ENCODE measurements at places on chromosomes 7 and 10.

- H3K27ac ChIP-seq: no peak overlapping the region
- H3K4me1 ChIP-seq: peaks cover 14% of the 10 kb centered on the region
- no peak overlapping the region for H3K4me3 ChIP-seq
- no peaks in the 10 kb centered on the region for H3K36me3 ChIP-seq
- no peaks in the 10 kb centered on the region for H3K27me3 ChIP-seq
- no peak for DNase-seq
Observed at GRCh38 chr10:91883549-91884444, 25.5 kb downstream of the FGFBP3 start.

DNA sequence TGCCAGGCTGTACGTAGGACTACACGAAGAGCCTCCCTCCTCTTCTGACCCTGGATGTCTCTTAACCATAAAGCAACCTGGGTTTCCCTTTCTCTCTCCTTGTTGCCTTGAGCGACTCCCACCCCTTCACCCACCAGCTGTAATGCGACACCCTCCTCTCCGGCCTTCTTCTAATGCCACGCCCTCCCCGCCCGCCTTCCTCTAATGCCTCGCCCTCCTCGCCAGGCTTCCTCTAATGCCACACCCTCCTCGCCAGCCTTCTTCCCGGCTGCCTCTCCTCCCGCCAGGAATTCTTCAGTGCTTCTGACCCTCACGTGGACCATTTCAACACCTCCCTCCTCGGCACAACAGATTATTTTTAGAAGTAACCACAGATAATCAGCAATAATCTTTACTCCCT, 348.5 kb upstream of the SHH start:
- H3K27ac ChIP-seq: no peak overlapping the region
- DNase-seq: no peak
- peaks cover 25% of the 10 kb centered on the region for H3K27me3 ChIP-seq
- no peak overlapping the region for H3K4me3 ChIP-seq

GRCh38 chr10:30988831-30989435, 42.7 kb downstream of the ZNF438 start:
- DNase-seq: no peak
- H3K27ac ChIP-seq: no peak overlapping the region
- no peak overlapping the region for H3K4me3 ChIP-seq
- no peaks in the 10 kb centered on the region for H3K36me3 ChIP-seq

- H3K36me3 ChIP-seq: no peaks in the 10 kb centered on the region
- H3K27ac ChIP-seq: no peak overlapping the region
Observed at GRCh38 chr10:5023177-5023805, 19.6 kb upstream of the AKR1C2 start.

DNA sequence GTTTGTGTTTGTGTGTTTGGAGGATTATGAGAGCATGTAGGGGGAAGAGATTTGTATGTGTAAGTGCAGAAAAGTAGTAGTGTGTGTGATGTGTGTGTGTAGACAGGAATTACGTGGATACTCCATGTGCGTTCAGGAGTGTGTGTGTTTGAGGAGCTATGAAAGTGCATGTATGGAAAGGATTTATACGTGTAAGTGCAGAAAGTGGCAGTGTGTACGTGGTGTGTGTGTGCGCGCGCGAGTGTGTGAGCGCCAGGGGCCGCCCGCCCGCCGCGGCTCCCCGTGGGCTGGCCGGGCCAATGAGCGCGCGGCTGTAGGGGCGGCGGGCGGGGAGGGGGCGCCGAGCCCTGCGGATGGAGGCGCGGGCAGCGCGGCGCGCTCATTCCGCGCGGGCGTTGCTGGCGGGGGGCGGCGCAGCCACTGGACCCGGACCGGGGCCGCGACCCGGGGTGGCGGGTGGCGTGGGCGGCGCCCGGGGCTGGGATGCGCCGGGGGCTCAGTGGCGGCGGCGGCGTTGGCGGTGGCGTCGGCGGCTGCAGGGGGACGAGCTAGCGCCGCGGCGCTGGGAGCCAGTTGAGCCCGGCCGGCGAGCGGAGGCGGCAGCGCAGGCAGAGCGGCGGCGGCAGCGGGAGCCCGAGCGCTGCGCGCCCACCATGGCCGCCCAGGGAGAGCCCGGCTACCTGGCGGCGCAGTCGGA, at the start of gene BICC1:
TSS of gene BICC1 (plus strand) at position 382 of the 697 bp plus-strand sequence. CDS start at position 654, 272 bp downstream.
- no peaks in the 10 kb centered on the region for H3K27me3 ChIP-seq
- peak within 1 kb of the TSS; percentile 88 for H3K4me3 ChIP-seq
- no peak for DNase-seq
- H3K27ac ChIP-seq: peak within 1 kb of the TSS; percentile 75

GRCh38 chr7:22179442-22179879, 177.5 kb downstream of the RAPGEF5 start:
- DNase-seq: no peak
- H3K27me3 ChIP-seq: no peaks in the 10 kb centered on the region
- H3K36me3 ChIP-seq: no peaks in the 10 kb centered on the region
- no peaks in the 10 kb centered on the region for H3K4me1 ChIP-seq

DNA sequence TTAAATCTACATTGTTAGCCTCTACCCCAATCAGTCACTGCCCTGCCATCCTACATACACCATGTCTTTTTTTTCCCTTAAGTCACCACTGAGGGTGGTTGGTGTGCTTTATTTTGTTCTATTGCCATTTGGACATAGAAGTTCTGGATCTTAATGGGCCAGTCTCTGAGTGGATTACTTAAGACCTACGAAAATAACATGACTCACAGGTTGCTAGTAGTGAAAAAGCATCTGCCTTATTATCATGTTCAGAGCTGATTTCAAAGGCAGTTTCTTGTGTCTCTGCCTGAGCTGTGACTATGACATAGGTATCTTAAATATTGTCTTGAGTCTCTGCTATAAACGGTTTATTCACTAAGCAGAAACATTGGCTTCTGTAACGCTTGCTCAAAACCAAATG, 410.8 kb downstream of the MDFIC start:
- DNase-seq: no peak
- no peaks in the 10 kb centered on the region for H3K36me3 ChIP-seq
- no peaks in the 10 kb centered on the region for H3K27me3 ChIP-seq
- peaks cover 13% of the 10 kb centered on the region for H3K4me1 ChIP-seq
- no peak overlapping the region for H3K27ac ChIP-seq

- peaks cover 6% of the 10 kb centered on the region for H3K4me1 ChIP-seq
- no peak overlapping the region for H3K27ac ChIP-seq
- H3K4me3 ChIP-seq: no peak overlapping the region
- no peaks in the 10 kb centered on the region for H3K36me3 ChIP-seq
Observed at GRCh38 chr10:8350250-8350967, 295.9 kb downstream of the GATA3 start.

DNA sequence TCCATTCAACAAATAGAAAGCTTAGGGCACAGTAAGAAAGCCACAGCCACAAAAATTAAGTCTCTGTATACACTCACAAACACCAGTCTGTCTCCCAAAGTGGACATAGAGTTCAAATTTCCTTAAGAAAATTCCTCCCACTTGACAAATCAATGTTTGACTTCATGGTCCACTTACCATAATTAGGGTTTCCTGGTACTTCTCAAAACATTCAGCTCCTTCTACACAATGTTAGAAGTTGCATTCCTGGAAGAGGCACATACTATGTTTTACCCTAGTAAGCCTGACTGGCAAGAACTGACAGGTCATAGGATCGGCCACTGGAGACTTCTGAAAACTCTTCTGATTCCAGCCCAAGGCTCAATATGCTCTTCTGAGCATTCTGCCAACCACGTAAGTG, 70.5 kb downstream of the CPXM2 start:
- no peak overlapping the region for H3K27ac ChIP-seq
- no peaks in the 10 kb centered on the region for H3K27me3 ChIP-seq
- no peak for DNase-seq

DNA sequence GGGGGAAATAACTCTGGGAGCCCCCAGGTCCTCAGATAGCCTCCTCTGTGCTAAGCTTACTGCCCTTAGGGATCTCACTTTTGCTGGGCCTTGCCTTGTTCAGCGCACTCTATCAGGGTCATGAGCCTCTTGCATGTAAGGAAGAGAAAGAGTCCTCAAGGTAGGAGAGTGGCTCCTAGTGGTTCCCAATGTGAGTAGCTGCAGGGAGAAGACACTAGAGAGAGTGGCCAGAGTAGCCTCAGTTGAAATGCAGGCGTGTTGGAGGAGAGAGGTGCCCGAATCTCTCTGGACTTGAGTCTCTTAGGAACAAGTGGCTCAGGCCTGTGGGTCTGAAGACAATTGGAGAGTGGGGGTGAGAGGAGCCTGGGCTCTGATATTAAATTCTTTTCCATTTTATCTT, 94.3 kb upstream of the SORCS3 start:
- no peaks in the 10 kb centered on the region for H3K36me3 ChIP-seq
- no peaks in the 10 kb centered on the region for H3K4me1 ChIP-seq
- H3K4me3 ChIP-seq: no peak overlapping the region
- H3K27ac ChIP-seq: no peak overlapping the region
- no peak for DNase-seq
- H3K27me3 ChIP-seq: no peaks in the 10 kb centered on the region

GRCh38 chr10:10644008-10644646, 373.5 kb upstream of the CELF2 start:
- no peaks in the 10 kb centered on the region for H3K27me3 ChIP-seq
- H3K4me1 ChIP-seq: peaks cover 4% of the 10 kb centered on the region
- no peaks in the 10 kb centered on the region for H3K36me3 ChIP-seq
- no peak overlapping the region for H3K27ac ChIP-seq
- H3K4me3 ChIP-seq: no peak overlapping the region

DNA sequence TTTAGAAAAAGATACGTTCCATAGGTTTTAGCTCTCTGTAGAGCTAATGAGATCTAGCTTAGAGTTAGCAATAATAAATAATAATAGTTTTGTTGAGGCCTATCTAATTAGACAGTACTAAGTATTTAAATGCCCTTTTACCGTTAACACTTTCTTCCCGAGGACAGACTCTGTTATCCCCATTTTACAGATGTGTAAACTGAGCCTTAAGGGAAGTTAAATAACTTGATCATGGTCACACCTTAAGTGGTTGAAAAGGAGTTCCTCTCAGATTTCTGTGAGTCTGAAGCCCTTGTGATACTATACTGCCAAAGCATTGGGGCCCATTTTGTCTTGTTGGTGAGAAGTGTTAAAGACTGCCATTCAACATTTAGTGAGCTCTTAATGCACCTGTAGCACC, 61.6 kb downstream of the CYP51A1 start:
- H3K27me3 ChIP-seq: no peaks in the 10 kb centered on the region
- H3K36me3 ChIP-seq: peaks cover 25% of the 10 kb centered on the region
- no peak overlapping the region for H3K4me3 ChIP-seq
- peaks cover 20% of the 10 kb centered on the region for H3K4me1 ChIP-seq

DNA sequence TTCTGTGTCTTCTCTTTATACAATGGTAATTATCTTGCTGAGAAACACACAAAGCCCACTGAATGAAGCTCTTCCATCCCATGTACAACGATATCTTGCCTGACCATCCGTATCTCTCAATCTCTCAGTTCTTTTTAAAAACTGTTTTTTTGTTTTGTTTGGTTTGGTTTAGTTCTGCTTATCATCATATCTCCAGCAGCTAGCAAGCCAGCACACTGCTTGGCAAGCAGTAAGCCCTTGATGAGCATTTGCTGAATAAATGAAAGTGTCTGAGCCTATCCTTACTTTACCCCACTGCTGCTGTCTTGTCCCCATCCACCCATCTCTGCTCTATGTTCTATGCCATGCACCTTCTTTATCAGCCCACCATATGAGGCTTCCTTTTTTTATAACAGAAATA, 34.2 kb downstream of the ITGB1 start:
- H3K36me3 ChIP-seq: peaks cover 100% of the 10 kb centered on the region
- H3K27ac ChIP-seq: no peak overlapping the region
- no peaks in the 10 kb centered on the region for H3K27me3 ChIP-seq
- no peak overlapping the region for H3K4me3 ChIP-seq
